ENCODE measurements at places on chromosomes 3 and 15.

DNA sequence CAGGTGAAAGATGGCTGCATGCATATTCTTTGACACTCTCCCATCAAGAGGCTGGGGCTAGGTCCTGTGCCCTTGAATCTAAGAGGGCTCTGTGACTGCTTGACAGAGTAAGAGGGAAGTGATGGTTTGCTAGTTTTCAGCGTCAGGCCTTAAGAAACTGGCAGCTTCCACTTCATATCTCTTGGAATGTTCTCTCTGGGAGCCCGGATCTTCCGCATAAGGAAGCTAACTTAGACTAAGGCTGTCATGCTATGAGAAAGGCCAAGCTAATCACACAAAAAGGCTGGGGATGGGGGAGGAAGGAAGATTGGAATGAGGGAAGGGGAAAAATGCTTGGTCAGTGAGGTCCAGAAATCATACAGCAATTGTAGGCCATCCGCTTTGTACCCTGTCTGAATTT is 50.0 kb downstream of the MB21D2 start:
- DNase-seq, result peak; percentile 52

DNA sequence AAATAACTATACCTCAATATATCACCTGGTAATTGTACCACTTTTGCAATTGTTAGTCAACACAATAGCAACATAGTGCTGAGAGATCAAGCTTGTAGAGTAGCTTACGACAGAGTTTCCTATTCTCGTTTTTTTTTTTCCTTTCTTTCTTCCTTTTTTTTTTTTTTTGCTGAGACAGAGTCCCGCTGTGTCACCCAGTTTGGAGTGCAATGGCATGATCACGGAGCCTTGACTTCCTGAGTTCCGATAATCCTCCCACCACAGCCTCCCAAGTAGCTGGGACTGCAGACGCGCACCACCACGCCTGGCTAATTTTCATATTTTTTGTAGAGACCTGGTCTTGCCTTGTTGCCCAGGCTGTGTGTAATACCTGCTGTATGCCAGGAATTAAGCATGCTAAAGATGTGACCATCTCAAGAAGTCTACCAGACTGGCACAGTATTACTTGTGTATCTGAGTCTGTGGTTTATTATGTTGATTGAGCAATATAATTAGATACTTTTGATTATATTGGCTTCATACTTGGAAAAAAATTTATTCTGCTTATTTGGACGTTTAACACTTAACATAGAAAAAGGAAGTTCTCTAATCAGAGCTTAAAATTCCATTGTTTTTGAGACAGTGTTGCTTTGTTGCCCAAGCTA is 3.0 kb downstream of the SELENOT start:
- DNase-seq, result no peak

DNA sequence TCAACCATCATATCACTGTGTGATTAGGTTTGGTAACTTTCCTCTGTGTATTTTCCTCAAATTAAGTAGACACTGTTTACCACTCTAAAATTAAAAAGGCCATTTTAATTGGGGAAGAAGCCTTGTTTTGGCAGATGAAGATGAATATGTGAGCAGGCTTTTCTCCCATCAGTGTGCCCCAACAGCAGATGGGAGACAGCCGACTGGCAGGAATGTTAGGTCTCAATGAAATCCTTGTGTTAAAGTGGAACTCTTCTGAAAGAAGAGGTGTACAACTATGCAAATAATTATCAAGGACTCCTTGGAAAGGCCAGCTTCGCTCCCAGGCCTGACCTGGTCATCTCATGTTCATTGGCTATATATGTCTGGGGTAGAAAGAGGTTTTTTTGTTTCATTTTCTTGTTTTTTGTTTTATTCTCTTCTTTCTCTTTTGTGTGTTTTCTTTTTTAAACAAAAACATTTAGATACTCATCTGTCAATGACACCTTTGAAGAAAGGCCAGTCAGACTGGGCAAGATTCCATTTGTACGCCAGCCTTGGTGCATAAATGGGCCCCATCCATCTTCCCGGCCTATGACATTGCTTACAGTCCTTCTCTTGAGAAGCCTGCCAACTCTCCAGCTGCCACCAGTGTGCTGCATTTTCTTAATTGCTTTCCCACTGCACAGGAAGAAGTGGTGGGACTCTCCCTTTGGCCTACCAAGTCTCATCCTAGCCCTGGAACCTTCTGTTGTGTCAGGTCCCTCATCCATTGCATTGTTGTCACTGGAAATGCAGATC is 25.8 kb downstream of the LRTM1 start:
- DNase-seq, result no peak

- no peak for DNase-seq
Observed at GRCh38 chr3:127411083-127411727, 123.4 kb upstream of the PRR20G start.

- peak; percentile 44 for DNase-seq
Observed at GRCh38 chr3:44476181-44476611, 1.3 kb downstream of the ZNF445 start.

GRCh38 chr15:31482122-31482922 is 155.7 kb downstream of the KLF13 start:
- no peak for DNase-seq

GRCh38 chr3:168249205-168249549 is 153.5 kb upstream of the GOLIM4 start:
- DNase-seq, result peak; percentile 1

GRCh38 chr15:99141943-99142342 is 37.1 kb downstream of the SYNM start:
- DNase-seq, result no peak

- no peak for DNase-seq
Observed at GRCh38 chr3:147371140-147371539, 35.2 kb downstream of the ZIC4 start.

DNA sequence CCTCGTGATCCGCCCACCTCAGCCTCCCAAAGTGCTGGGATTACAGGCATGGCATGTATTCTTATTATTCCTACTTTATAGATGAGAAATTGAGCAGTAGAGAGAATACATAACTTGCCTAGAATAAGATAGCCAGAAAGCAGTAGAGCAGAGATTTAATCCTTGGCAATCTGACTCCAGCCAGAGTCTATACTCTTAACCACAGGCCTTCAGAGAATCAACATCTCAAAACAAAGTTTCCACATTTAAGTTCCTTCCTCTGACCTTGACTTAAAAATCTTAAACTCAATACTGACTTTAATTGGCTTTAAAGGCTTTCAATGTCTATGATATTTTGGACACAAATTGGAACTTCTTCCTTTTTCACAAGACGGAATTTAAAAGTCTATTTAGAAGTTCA is 37.1 kb downstream of the ZNF106 start:
- DNase-seq, result no peak
